Left lung (tissue), 14 donors: ENCODE measurements at places on chromosomes 16 and 17.
A peak's percentile ranks its signal among the peaks of the same experiment; 100 is the strongest.

DNA sequence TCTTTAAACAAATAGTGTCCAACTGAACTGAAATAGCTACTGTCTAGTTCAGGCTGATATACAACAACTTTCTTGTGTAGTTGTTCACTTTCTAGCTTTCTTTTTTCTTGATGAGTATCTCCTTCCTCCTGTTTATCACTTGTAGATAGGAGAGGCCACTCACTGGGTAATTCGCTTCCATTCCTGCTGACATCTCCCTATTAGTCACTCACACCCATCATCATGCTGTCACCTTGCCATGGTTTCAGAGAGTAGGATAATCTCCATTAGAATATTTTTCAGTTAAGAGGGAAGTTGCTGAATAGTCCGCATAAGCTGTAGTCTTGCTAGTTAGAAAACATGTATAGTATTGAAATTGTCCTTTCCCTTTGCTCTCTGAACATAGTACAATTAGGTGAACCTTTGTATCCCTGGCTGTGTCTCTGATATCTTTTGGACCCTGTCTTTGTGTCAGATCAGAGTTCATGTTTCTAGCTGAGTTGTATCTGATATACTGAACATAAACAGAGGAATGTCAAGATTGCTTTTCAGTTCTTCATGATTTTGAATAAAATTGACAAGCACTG lies 64.4 kb upstream of the RASL10B start:
- no peak for DNase-seq

- no peak for DNase-seq
Observed at GRCh38 chr17:73841431-73842060, 197.3 kb upstream of the SDK2 start.

DNA sequence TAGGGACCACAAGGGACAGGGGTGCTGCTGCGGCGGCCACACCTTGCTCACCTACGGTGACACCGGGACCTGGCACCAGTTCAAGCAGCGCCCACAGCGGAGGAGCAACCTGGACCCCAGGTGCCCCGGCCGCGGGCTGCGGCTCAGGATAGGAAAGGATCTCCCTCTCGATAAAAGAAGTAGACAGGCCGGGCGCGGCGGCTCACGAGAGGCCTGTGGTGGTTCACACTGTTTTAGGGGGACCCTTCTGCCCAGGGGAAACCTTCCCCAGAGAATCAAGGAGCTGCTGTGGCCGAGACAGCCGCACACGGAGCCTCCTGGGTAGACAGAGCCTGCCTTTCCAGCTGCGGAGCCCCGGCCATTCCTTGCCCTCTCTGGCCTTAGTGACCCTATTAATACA lies 17.9 kb upstream of the ATP2A3 start:
- DNase-seq, result no peak

DNA sequence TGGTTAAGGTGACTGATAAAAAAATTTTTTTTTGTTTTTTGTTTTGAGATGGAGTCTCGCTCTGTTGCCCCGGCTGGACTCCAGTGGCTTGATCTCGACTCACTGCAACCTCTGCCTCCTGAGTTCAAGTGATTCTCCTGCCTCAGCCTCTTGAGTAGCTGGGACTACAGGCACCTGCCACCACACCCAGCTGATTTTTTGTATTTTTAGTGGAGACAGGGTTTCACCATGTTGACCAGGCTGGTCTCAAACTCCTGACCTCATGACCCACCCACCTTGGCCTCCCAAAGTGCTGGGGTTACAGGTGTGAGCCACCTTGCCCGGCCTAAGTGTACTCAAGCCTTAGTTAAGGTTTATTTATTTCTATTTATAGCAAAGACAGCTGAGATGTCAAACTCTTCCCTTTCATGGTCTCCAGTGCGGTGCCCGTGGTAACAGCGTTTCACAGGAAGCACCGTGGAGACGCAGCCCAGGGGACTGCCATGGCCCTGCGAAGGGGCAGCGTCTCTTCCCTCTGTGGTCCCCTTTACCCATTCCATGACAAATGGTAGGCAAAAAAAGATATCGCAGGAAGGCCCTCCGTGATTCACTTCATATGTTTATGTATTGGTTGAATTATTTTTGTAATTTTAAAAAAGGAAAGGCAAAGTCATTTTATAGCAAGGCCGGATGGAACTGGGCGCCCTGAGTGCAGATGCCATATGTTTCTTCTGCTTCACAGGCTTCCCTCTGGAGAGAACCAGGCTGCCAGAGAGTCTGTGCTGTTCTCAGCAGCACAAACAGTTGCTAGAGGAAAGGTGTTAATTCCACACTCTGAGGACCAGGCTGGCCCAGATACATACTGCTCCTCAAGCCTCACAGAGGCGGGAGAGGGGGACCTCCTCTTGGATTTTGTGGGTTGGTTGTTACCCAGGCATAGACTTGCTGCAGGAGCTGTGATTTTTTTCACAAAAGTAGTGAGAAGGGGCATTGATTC lies 29.2 kb downstream of the DDX19A start:
- peak; percentile 25 for DNase-seq

GRCh38 chr17:76492989-76493501 lies 8.2 kb downstream of the RHBDF2 start:
- DNase-seq, result no peak

GRCh38 chr16:69831212-69832123 lies 69.3 kb downstream of the WWP2 start:
- no peak for DNase-seq

DNA sequence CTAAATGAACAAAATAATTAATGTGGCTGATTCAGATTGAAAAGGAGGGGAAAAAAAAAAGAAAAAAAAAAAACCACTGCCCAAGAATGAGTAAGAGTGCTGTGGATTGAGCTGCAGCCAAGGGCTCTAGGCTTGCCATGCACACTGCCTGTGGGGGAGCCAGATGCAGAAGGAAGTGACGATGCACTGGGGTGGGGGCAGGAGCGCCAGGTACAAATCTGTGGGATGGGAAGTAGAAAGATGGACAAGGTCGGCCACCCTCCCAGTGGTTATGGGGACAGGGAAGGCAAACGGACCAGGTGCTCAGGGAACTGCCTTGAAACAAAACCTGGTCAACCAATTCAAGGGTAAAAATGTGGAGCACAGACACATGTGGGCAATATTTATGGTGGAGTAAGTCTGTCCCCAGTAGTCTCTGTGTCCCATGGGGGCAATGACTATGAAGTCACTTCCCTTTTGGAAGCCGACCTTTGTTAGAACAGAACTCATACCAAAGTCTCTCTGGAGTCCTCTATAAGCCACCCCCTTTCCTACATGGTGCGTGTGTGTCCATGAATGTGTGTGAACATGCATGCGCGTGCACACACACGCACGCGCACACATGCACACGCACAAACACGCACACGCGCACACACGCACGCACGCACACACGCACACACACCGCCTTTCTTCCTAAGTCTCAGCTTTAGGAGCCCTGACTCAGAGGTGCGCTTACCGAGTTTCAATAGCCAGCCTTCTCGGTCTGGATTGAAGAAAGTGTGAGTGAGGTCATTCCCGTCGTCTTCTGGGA lies 84.3 kb downstream of the CYTH1 start:
- no peak for DNase-seq

- no peak for DNase-seq
Observed at GRCh38 chr17:79146562-79146961, 71.9 kb downstream of the ENGASE start.

DNA sequence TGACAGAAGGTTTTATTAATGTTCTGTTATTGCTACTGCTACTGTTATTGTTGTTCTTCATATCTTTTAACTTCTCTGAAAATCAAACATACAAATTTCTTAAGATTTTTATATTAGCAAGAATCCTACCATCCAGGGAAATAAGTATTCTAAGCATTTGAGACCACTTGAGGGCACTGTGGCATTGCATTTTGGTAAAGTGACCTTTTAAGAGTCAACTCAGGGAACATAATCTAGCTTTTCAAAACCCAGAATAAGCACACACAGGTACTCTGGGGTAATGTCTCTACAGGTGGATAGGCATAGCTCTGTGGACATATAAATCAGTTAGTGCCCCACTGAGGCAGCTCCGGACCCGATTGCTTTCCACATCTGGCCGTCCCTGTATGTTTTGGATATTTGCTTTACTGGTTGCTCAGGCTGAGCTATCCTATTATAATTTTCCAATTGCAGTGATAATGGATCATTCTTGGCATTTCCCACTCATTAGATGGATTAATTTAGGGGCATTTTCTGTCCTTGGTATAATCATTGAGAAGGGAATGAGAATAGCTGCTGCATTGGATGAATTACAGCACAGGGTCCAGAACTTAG lies 1425.1 kb upstream of the CDH8 start:
- peak; percentile 70 for DNase-seq

- peak; percentile 28 for DNase-seq
Observed at GRCh38 chr17:79478841-79479240, 132.0 kb downstream of the RBFOX3 start.

DNA sequence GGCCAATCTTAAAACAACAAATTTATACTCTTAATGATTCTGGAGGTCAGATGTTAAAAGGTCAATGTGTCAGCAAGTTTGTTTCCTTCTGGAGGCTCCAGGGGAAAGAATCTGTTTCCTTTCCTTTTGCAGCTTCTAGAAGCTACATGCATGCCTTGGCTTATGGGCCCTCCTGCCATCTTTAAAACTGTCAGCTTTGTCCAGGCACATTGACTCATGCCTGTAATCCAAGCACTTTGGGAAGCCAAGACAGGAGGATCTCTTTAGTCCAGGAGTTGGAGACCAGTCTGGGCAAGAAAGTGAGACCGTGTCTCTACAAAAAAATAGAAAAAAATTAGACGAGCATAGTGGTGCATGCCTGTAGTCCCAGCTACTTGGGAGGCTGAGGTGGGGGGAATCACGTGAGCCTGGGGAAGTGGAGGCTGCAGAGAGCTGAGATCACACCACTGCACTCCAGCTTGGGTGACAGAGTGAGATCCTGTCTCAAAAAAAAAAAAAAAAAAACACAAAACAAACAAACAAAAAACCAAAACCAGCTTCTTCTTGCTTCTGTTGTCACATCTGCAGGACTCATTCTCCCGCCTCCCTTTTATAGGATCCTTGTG lies 58.3 kb downstream of the NOS2 start:
- no peak for DNase-seq

DNA sequence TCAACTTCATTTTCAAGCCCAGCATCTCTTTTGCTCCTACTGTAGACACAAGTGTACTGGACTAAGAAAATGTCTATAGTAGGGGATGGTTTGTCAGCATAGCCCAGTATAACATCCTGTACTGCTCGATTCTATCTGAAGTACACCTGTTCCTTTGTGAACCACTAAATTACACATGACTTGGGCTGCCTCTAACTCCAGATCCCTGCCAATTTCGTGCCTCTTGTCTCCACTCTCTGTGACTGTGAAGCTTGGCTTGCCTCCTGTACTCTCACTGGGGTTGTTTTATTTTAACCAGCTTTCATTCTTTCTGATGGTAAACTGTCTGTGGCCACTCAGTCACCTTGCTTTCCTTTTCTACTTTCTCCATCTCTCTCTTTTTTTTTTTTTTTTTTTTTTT lies 24.5 kb downstream of the GFOD2 start:
- DNase-seq, result no peak

GRCh38 chr17:83013779-83014117 lies 65.7 kb upstream of the METRNL start:
- no peak for DNase-seq

- DNase-seq, result no peak
Observed at GRCh38 chr16:62909597-62909996, 873.4 kb upstream of the CDH8 start.

DNA sequence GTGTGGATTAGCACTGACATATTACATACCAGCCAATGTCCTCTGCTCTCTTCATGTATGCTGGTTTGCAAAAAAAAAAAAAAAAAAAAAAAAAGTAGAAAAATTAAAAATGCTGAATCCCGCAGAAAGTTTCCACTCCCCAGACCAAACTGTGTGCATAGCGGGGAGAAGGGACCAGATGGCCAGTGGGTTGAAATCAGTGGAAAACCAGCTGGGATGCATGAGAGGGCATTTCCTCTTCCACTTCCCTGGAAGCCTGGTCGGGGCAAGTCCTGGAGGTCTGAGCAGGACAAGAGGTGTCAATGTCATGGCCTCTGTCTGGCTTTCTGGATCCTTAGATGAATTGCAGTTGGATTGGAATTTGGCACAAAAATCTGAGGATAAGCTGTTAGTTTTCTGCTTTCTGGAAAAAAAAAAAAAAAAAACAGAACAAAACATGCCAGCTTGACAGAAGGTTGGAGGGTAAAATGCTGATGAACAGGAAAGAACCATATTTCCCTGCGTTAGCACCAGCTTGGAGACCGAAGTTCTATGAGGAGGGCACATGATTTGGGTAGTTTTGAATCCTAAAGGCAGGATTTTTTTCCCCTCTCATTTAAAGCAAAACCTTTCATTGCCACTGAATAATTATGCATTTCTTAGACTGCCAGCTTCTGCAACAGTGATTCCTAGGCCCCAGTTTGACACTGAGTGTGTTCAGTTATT lies 941.5 kb upstream of the EEF2KMT start:
- DNase-seq, result no peak

DNA sequence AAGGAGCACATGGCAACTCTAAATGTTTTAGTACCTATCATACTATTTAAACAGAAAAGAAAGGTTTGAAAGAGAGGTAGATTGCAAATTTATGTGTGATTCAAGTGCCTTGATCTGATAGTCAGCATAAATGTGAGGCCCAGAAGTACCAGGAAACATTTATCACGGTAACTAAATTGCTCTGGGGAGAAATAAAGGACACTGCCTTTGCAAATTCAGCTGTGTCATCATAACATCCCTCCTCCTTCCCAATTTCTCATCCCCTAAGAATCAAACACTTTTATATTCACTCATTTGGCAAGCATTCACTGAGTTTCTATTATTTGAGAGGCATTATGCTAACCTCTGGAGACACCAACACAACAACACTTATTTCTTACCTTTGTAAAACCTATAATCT lies 563.4 kb upstream of the CA10 start:
- no peak for DNase-seq

DNA sequence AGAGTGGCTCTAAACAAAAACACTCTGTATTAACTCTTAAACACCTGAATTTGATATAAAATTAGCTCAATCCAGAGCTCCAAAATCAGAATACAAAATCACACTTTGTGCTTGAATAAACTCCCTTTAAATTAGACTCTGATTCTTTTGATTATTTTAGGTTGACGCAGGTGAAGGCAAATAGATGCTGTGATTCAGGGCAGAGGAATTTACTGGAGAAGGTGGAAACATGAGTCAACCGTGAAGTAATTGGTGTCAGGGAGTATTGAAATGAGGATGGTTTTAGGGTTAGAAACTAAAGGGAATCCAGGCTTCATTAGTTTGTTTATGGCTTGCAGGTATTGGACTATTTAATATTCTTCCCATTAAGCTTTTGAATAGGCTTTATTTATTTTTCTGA lies 37.1 kb upstream of the TEKT1 start:
- DNase-seq, result no peak
